T-helper 2 cell (primary cell): ENCODE measurements at places on chromosomes 16 and 17.
A peak's percentile ranks its signal among the peaks of the same experiment; 100 is the strongest.

DNA sequence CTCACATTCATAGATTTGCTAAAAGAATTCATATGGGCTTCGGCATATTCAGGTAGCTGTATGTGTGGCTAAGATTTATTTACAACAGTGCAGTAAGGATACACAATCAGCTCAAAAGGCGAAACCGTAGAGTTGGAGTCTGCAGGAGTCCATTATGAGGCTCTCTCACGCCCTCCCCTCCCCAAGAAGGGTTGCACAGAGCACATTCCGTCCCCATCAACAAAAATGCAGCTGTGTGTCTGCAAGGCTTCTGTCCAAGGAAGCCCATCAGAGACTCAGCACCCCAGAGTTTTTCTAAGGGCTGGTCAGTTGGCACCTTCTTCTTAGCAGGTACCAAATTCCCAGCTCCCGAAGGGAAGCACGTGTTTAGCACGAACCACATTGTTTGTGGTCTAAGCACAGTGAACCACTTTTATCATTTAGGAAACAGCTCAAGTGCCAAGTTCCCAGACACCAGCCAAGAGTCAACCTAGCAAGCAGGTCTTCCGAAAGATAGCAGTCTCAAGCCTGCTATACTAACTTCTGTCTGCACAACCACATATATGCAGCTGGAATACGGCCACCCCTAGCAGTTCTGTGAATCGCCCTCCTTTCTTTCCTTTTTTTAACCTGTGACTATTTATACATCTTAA is 28.5 kb upstream of the MEAK7 start:
- DNase-seq: no peak

- no peak for DNase-seq
Measured at GRCh38 chr17:76365256-76365903, 11.7 kb upstream of the PRPSAP1 start.

DNA sequence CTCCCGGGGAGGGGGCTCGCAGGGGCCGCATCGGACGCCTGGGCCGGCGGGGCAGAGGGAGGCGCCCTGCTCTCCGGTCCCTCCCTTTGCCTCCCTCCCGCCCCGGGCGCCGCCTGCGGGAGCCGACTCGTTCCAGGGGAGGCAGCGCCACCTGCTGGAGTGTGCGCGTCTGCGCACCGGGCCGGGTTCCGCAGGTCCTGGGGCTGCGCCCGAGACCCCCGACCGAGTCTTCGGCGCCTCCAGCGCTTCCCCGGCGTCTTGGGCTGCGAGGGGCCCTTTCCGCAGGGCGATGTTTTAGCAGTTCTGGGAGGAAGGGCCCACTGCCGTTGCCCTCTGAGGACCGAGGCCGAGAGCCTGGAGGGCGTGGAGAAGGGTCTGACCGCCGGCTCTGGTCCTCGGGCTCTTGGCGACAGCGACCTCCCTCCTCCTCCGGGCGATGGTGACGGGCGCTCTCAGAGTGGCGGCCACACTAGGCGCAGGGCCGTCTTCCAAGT is 106.3 kb downstream of the SEC14L1 start:
- DNase-seq: peak; percentile 66

DNA sequence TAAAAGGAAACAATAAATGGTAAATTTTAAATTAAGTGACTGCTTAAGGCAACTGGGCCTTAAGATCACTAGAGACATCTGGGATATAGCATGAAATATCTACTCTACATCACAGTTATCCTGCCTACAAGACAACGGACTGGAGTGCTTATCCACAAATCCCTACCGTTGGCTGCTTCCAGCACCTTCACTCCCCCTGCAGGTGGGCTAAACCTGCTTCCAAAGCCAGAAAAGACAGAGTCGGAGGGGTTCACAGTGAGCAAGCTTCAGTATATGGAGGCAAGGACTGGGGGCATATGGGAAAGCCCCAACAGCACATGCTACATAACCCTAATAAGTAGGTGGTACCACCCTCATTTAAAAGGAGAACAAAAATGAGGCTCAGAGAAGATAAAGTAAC is 45.3 kb downstream of the GRIN2A start:
- no peak for DNase-seq

GRCh38 chr16:2699791-2700600 is 17.7 kb downstream of the KCTD5 start:
- DNase-seq: no peak

GRCh38 chr17:39755554-39756379 is 18.0 kb downstream of the GRB7 start:
- peak; percentile 74 for DNase-seq

GRCh38 chr17:16243385-16243784 is 26.4 kb downstream of the PIGL start:
- DNase-seq: no peak

DNA sequence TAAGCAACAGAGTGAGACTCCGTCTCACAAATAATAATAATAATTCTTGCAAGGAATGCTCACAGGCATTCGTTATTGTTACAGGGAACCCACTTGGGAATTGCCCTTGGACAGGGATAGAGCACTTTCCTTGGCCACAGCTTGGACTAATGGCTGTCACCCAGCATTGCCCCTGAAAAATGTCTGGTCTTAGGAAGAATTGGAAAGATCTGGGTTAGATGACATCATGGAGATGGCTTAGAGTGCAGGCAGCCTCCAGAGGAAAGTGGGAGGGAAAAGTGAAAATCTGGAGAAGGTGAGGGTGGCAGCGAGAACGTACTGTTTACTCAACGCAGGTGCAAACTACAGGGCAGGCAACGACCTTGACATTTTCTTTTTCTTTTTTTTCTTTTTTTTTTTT is 59.3 kb upstream of the MRTFB start:
- no peak for DNase-seq

DNA sequence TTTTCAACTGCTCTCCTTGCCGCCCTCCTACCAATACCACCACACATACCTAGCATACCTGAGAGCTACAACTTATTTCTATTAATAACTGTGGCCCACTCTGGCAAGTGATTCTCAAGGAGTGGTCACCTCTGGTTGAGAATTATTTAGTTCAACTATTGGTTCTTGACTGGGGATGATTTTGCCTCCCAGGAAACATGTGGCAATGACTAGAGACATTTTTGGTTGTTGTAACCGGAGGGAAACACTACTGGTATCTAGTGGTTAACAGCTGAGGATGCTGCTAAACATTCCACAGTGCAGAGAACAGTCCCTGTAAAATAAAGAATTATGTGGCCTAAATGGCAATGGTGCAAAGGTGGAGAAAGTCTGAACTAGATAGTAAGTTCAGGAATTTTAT is 96.7 kb downstream of the TRIM37 start:
- DNase-seq: no peak

DNA sequence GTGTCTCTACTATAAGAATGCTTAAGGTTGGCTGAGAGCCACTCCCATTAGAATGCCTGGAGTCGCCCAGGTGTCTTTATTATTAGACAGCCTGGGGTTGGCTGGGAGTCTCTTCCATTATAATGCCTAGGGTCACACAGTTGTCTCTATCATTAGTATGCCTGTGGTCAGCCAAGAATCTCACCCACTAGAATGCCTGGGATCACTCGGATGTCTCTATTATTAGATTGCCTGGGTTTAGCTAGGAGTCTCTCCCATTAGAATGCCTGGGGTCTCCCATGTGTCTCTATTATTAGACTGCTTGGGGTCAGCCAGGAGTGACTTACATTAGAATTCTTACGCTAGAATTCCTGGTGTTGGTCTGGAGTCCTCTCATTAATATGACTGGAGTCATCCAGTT is 2255.3 kb downstream of the TP53TG3F start:
- DNase-seq: no peak

DNA sequence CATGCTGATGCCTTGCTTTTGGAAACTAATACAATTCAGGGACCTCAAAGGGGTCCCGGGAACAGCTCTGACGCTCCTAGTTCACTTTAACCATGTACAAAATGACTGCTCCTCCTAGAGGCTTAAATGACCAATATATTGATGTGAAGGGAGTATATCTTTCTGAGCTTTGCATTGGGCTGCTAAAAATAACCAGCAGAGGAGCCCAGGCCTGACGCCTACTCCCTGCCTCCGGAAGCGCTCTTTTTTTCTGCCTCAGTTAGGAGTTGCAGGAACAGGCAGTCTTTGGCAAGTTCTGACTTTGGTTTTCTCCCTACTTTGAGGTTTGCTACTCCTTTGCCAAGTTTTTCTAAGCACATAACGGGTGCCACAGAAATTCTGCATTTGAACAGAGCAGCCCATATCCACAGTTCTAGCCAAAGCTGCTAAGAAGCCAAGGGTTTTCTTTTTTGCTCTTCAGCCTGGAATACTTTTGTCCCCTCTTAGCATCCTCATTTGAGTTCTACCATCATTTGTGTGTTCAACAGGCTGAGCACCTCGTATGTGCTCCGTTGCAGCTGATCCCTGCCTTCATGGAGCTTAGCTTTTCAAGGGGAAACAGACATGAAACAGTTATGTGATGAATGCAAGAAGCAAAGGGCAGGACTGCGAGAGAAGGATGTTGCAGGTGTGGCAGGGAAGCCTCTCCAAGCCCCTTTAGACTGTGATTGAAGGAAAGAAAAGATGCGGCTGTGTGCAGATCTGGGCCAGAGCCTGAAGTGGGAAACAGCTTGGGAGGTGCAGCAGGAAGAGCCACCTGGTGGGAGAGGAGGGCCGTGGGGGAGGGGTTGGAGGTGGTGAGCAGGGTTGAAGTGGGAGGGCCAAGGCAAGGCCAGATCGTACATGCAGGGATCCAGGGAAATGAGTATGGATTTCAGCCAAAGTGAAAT is 2.8 kb upstream of the NAGPA start:
- no peak for DNase-seq

GRCh38 chr16:89142474-89143195 is 28.9 kb upstream of the CDH15 start:
- DNase-seq: no peak

- no peak for DNase-seq
Measured at GRCh38 chr17:48478224-48479013, 48.4 kb upstream of the SKAP1 start.

DNA sequence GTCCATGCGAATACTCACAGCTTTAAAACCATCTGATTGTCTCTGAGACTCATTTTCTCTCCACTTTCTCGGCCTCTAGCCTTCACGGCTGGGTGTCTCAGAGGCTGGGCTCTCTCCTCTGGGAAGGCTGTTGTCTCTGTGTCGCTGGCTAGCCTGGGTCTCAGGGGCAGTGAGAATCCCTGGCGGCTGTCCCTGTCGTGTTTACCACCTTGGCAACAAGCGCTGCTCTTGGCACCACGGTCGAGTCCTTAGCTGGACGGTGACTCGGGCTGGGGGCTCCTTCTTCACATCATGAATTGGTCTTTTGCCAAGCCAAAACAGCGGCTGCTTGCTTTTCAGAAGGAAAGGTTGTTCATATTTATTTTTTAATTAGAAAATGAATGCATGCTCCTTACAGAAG is 81.1 kb downstream of the MSI2 start:
- no peak for DNase-seq

- DNase-seq: peak; percentile 83
Measured at GRCh38 chr17:78128551-78129350, at the start of gene TMC6. Gene TMC6, minus strand, starts transcription at chr17:78128755. Its CDS starts 1,923 bp downstream, at chr17:78126832.

DNA sequence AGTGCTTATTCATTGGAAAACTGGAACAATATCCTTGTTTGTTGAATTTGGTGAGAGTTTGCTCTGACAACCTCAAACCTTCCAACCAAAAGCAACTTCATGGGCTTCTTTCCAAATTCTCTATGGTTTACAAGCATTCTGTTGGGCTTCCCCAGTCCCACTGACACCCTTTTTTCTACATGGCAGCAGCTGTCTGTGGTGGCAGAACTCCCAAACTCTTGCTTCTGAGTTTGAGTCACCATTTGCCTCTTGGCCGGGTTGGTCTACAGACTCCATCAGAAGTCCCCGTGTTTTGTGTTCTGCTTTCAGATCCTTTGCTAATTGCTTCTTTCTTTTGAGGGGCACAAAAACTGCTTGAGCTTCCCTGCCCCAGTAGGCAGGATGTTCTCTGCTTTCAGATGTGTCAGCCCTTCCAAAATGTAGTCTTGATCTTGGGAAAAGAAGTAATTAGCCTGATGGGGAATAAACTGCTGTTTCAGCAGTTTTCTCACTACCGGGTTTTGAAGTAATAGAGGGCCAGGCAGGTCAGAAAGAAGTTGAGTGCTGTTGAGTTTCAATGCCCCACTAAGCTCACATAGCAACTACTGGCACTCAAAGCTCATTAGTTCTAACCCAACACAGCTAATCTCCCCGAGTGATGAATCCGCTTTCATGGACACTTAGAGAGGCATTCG is 80.7 kb downstream of the HS3ST3A1 start:
- DNase-seq: no peak

- no peak for DNase-seq
Measured at GRCh38 chr16:85128079-85128837, 16.0 kb upstream of the CIBAR2 start.

DNA sequence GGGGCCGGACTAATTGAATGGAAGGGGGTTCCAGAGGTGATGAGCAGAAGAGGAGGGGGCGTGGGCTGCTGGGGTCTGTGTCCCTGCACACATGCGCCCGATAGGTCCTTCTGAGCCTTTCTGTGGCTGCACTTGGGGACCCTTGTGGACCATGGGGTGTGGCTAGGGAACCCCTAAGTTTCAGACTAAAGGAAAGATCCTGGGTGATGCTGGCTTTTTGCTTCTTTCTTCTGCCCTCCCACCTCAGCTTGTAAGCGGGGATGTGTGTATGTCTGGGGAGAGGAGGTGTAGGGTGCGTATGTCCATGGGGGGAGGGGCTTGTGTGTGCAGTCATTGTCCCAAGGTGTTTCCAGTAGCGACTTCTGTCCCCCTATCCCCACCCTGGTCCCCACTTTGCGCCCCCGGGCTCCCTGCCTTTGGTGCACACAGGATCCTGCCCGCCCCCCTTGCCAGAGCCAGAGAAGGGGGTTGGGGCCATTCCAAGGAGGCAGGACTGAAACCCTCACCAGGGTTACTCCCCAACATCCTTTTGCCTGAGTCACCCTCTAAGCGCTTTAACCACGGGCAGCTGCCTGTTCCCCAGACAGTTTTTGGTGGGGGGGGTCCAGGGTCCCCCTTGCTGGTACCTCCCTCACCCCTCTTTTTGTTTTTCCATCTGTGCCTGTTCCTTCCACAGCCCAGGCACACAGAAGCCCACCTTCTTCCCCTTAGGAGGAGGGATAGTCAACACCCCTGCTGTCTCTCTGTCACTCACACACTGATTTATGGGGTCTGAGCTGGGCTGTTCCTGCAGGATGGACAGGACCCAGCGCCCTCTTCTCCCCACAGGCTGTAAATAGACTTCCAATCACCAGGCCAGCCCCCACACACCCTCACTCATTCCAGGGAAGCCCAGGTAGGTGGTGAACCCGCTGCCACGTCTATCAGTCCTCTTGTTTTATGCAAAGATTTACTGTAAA is 83.2 kb downstream of the ARHGAP23 start:
- DNase-seq: no peak

GRCh38 chr16:8996891-8997290 is 33.2 kb upstream of the USP7 start:
- DNase-seq: no peak

GRCh38 chr17:15926039-15926740 is 18.7 kb upstream of the ADORA2B start:
- no peak for DNase-seq

- DNase-seq: no peak
Measured at GRCh38 chr16:27826893-27827289, 236.6 kb downstream of the GSG1L start.

DNA sequence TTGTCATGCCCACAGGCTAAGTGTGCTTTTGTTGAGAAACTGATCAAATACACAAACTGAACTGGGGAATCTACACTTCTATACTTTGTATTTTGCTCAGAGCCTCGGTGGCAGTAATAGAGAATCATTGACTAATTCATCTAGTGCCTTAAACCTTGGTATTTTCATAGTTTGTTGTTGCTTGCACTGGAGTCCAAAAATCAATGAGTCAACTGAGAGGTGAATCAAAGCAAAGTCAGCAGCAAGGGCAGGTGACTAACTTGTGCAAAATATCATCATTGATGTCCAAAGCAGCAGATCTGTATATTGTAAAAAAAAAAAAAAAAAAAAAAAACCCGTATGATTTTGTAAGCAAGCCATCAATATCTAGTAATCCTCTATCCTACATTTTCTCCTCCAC is 296.4 kb downstream of the MAP2K6 start:
- DNase-seq: no peak
